AG09319 (cell line): ENCODE measurements at places on chromosomes 2 and 18.
A peak's percentile ranks its signal among the peaks of the same experiment; 100 is the strongest.

DNA sequence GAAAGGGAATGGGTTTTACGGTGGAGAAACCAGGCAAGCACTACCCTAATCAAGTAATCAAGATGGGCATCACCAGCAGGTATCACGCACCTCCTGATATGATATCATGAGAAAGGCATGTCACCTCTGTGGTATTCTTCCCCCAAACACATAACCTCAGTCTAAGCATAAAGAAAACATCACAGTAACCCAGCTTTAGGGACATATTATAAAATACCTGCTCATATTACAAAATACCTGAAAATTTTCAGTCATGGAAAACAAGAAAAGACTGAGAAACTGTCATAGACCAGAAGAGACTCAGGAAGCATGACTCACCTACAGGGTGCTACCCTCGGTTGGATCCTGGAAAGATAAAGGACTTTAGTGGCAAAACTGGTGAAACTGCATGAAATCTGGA is 30.5 kb downstream of the GCKR start:
- DNase-seq = no peak

DNA sequence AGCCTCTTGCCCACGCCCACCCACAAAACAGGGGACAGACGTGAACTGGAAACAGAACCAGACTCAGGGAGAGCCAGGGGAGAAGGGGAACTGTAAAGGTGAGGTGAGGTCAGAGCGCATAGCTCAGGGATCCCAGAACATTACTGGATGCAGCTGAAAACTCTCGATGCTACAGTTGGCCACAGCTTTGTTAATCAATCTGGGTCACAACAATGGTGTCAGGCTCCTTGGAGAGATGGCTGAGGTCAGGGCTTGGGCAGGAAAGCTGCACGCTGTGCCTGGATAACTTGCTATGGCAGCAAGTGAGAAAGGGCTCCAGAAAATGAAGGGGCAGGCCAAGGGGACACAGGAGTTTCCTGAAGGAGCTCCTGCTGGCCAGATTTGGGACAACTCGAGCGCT is 263.3 kb downstream of the TFCP2L1 start:
- no peak for DNase-seq

- no peak for DNase-seq
Observed at GRCh38 chr2:38797250-38797676, 19.3 kb downstream of the GEMIN6 start.

DNA sequence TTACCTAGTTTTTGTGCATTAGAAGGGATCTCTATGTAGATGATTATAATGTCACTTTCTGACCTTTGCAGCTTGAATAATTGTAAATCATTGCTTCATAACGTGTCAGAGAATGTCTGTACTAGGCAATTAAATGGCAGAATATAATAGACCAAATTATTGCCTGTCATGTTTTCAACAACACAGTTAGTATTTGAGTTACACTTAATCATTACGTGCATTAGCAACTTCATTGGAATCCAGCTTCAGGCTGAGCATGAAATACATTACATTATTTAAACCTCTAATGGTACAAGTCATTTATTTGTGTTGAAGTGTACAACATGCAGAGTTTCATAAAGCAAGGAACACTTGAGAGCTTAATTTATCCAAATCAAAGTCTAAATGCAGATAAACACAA is 48.0 kb downstream of the ZNF407 start:
- no peak for DNase-seq

DNA sequence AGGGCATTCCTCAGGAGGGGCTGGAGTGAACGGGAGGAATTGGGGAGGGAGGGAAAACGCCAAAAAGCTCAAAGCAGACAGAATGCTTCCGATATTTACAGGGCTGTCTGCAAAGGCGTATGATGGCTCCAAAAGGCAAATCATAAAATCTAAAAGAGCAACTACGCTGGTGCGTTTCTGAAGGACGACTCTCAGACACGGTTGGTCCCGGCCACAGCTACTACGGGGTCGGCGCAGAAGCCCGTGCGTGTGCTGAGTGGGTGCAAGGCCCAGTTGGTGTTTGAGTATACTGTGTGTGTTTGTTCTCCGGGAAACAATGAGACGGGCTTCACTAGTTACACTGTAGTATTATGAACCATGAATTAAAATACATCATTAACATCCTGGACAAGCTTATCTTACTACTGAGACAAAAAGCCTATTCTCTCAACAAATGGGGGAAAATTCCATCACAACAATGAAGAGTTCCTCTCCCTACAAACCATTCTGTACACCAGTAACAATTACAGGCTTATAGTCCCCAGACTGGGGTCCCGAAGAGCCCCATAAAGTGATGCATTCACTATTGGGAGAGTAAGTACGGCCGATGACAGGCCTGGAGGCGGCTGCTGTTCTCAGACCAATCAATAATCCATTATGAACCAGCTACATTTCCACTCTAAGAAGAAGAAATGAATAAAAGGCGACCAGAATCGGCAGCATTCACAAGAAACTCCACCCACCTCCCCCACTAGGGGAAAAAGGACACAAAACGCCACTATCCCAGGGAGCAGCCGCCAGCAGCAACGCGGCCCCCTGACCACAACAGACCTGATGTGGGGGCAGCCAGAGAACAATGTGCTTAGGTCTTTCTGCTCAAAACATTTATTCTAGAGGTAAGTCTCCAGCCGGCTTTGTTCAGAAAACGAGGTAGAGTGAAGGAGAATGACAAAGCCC is 43.4 kb downstream of the ZNF516 start:
- DNase-seq = no peak

DNA sequence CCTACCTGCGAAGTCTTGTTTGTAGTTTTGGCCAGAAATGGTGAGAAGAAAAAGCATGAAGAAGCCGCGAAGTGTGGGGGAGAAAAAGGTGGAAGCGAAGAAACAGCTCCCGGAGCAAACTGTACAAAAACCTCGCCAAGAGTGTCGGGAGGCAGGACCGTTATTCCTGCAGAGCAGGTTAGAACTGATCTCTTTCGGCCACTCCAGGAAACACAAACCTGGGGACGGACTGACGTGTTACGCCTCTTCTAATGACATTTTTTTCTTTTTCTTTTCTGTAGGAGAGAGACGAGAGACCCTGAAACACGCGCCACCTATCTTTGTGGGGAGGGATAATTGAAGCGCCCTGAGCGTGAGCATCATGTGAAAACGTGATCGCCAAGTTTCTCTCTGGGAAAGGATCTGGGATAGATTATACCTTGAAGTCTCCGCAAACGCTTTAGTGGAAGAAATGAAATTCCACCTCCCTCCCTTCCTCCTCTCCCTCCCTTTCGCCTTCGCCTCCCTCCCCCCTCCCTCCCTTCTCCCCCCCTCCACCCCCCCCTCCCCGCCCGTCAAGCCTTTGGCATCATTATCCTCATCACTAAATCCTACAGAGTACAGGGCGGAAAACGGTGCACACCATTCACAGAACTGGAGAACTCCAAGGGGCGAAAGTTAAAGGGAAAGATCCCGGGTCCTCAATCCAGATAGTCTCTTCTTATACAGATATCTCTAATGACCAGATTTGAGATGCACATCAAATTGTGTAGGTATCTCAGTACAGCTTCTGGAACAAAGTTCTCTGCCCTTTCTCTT is at the start of gene ZEB2:
Gene ZEB2 (minus strand): TSS at position 186 of the 798 bp plus-strand sequence. CDS start 2,769 bp downstream, outside the sequence.
- peak; percentile 84 for DNase-seq
